ENCODE measurements at places on chromosomes 6 and 20.

DNA sequence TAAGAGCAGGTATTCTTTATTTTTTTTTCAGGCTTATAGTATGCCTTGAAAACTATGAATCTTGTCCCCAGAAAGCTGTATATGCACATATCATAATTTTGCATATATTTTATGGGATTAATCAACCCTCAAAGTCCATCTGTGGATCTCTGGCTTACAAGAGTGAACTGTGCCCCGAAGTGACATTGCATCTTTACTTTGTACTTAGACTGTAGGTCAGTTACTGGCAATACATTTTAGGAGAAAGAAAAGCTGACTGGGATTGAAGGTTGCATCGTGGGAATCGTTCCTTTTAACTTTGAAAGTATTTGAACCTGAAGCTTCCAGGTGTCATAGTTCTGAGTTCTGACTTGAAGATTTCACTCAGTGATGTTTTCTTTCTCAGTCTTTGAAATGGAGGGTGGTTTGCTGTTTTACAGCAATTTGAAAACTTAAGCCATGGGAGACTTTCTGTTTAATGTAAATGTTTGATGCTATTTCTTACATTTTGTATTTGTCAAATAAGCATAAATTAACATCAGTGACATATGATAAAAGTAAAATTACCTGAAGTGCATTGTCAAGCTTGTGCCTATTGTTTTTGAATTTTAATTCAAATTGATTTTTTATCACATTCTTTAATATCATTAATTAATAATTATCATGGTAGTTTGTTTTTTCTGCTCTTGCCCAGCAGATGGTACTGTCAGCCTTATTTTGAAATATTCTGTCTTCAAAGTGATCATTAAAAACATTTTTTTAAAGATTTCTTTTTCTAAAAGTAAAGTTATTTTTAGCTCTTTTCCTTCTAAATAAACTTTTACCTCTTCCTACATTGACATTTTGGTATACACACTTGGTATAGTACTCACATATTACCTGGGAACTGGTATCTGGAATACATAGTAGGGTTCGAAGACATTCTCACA lies 29.0 kb downstream of the L3MBTL3 start:
- no peak for DNase-seq

- no peak for DNase-seq
Observed at GRCh38 chr6:10362300-10362699, 52.6 kb downstream of the TFAP2A start.

GRCh38 chr20:11982289-11982954 lies 64.7 kb downstream of the BTBD3 start:
- no peak for DNase-seq

DNA sequence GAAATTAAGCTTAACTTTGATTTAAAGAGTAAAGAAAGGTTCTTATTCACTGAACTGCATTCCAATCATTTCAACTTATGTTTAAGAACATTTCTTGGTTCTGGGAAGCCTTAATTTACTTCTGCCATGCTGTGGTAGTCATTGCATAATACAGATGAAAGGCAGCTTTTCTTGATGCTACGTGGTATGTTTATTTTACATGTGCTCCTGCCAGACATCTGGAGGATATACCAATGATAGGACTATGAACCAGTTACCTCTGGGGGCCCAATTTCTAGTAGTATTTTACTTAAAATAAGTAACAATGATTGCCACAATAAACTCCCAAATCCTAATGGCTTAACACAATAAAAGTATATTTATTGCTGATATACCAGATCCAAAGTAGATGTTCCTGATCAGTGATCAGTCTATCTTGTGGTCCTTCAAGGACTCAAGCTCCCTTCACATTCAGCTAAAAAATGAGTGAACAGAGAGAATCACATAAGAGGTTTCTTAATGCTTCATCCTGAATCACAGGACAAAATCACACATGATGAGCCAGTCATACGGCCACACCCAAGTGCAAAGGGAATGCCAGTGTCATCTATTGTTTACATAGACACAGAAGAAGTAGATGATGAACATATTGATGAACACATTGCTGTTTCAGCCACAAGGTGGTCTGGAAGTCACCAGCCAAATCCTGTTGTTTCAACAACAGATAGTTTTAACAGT lies 56.5 kb upstream of the CCN2 start:
- peak; percentile 45 for DNase-seq

DNA sequence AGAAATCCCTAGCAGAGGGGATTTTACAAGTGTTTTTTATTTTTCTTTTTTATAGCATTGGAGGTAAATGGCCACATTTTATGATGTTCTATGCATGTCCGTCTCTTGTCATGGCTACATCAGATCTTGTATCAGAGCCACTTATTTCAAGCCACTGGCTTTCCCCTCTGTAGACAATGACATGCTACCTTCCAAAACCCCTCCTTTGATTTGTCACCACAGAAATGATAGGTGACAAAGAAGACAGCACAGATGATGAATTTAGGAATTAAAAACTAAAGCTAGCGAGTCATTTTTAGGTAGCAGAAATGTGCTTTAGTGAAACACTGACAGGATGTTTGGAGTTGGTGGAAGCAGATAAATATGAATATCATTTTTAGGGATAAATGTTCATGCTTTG lies 20.8 kb downstream of the PLCB1 start:
- DNase-seq: no peak

- no peak for DNase-seq
Observed at GRCh38 chr6:170248111-170248805, 42.6 kb downstream of the DLL1 start.

- DNase-seq: no peak
Observed at GRCh38 chr20:43151901-43152300, 37.8 kb downstream of the PTPRT start.

DNA sequence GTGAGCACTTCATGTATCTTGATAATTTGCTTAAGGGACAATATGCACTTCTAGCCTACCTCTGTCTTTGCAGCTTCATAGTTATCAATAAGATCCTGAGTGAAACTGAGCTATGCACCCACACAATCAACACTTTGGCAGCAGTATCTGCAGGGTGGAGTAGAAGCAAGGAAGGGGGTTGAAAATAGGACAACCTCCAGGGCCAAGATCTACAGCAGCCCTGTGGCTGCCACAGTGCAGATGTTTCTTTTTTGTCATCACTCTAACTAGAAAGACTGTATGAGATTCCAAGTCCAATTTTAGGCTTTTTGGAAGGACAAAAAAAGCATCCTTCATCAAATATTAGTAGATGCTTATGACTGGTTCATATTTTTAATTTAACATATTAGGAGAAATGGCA lies 336.1 kb upstream of the CITED2 start:
- no peak for DNase-seq

GRCh38 chr20:14820771-14821170 lies 483.4 kb upstream of the FLRT3 start:
- DNase-seq: peak; percentile 51

- DNase-seq: no peak
Observed at GRCh38 chr20:32356622-32357374, 1.3 kb upstream of the ASXL1 start.

GRCh38 chr6:30836957-30837356 lies 47.4 kb upstream of the DDR1 start:
- no peak for DNase-seq

- DNase-seq: peak; percentile 53
Observed at GRCh38 chr6:125942672-125943527, 13.7 kb upstream of the HINT3 start.

DNA sequence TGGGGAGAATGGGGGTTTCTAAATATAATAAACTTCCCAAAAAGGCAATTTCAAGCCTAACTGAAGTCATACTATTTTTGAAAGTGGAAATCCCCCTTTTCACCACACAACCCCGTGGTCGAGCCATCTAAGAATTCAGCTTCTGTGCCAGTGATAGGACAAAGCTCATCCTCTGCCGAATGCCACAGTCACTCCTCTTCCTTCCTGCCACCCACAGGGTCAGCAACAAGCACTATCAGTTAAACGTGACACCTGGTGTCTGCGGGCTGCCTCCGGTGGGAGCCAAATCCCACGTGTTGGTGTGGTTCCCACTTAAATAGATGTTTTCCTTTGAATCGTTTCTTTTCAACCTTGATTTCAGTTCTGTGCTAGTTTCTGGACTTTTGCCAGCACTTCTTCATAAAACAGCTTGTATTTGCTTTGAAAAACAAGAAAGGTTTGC lies 60.7 kb downstream of the TNFAIP3 start:
- DNase-seq: peak; percentile 46

- no peak for DNase-seq
Observed at GRCh38 chr20:17504066-17504897, 26.9 kb downstream of the BFSP1 start.

- DNase-seq: no peak
Observed at GRCh38 chr6:149213829-149214228, 103.7 kb upstream of the TAB2 start.

- DNase-seq: no peak
Observed at GRCh38 chr20:58136149-58136484, 92.3 kb downstream of the ANKRD60 start.

DNA sequence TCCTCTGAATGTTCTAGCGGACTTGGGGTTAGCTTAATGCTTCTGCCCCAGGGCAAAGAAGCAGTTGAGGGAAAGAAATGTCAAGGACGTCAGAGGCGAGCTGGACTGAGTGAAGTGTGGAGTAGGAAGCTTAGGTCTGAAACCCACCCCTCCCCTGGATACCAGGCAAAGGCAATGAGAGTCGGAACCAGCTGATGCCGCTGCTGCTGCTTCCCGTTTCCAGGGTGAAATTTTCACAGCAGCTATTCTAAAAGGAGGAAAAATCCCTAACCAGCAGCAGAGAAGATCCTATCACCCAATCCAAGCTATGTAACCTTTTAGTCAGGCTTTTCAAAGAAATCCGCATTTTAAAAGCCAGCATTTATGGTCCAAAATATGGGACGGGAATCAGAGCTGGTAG lies 564.3 kb downstream of the LMBRD1 start:
- DNase-seq: no peak

DNA sequence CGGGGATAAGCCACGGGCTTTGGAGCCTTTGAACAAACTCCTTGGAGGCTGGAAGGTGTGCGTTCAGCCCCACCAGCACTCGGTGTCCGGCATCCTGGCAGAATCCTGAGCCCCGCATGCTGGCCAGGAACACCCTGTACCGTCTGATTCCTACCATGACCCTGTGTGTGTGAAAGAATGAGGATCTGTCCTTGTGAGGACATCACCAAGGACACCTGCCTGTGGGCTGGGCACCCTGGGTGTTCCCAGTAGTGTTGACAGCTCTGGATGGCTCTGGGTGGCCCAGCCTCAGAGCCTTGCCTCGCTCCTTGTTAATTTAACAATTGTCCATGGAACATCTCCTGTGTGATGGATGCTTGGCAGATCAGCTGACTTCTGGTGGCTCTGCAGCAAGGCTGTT lies 234.3 kb downstream of the QKI start:
- DNase-seq: no peak

- no peak for DNase-seq
Observed at GRCh38 chr20:11553603-11554002, 364.1 kb upstream of the BTBD3 start.

DNA sequence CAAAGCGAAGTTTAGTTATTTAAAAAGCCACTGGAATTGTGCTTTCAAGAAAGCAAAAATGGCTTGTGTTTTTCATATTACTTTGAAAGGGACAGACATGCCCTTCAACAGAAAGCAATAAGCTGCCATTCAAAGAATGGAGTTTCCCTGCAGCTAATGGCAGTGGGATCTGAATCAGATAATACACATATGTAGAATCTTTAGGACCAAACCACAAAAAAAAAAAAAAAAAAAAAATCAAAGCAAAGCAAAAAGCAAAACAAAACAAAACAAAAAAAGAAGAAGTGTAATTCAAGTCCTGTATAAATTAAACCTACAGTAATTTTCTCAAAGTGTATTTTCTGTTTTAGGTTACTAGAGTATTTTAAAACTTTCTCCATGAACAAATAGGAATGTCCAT lies 63.6 kb upstream of the ZNF217 start:
- DNase-seq: no peak

DNA sequence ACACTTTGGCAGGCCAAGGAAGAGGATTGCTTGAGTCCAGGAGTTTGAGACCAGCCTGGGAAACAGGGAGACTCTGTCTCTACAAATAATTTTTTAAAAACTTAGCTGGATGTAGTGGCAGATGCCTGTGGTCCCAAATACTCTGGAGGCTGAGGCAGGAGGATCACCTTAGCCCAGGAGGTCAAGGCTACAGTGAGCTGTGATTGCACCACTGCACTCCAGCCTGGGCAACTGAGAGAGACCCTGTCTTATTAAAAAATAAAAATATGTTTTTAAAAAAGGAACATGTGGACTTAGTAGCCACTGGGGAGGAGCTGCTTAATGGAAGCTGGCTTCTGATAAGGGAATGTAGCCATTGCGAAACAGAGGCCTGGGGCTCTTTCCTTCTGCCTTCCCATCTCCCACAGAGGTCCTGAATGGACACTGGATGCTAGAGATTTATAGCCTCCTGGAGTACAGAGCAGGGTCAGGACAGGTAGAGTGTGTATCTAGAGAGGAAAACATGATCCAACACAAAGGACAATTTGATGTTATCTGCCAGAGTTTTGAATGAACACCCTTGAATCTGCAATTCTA lies 21.7 kb upstream of the GMNN start:
- no peak for DNase-seq

GRCh38 chr20:41615676-41616075 lies 2.5 kb downstream of the CHD6 start:
- no peak for DNase-seq

All from fibroblast of skin of scalp (primary cell).